ENCODE measurements at places on chromosomes 2 and 18. TPM values are rescaled to one million over a fixed set of nuclear protein-coding genes. Genes with fewer than 3 reads are reported as not detected.

GRCh38 chr18:25145731-25146511, 206.0 kb downstream of the ZNF521 start:
- H3K27ac ChIP-seq, result no peak overlapping the region
- no peak for DNase-seq
- 0 out of 2 replicates have a peak, but pooled peaks cover under 1% of the 10 kb centered on the region for H3K36me3 ChIP-seq
- H3K4me3 ChIP-seq, result no peak overlapping the region
- H3K27me3 ChIP-seq, result no peaks in the 10 kb centered on the region
- H3K4me1 ChIP-seq, result peaks cover 5% of the 10 kb centered on the region

DNA sequence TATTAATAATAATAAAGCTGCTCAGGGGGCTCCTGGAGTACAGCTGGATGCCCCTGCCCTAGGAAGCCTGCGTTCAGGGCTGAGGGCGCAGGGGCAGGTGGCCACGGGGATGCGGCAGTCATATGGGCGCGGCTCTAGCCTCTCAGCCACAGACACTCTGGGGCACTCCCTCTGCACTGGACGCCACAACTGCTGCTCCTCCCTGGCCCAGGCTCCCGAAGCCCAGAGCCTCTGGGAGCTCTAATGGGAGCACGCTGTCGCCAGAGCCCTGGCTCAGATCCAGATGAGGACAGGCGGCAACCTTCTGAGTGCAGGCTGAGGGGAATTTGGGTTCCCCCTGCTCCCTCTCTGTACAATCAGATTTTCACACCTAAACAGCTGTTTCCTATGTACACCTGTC, 93.6 kb downstream of the MTCL1 start:
- H3K4me1 ChIP-seq, result peaks cover 79% of the 10 kb centered on the region
- H3K4me3 ChIP-seq, result no peak overlapping the region
- no peaks in the 10 kb centered on the region for H3K27me3 ChIP-seq

The TACR1 gene
- 0.23 TPM for total RNA-seq

The GRB14 gene
- 14.9 TPM for total RNA-seq

GRCh38 chr18:39660141-39660540, 2094.5 kb upstream of the CELF4 start:
- no peak overlapping the region for H3K27ac ChIP-seq
- no peaks in the 10 kb centered on the region for H3K36me3 ChIP-seq
- H3K4me1 ChIP-seq, result peaks cover 29% of the 10 kb centered on the region
- DNase-seq, result no peak

GRCh38 chr2:200021449-200022114, 66.2 kb downstream of the MAIP1 start:
- DNase-seq, result no peak
- peaks cover 22% of the 10 kb centered on the region for H3K36me3 ChIP-seq
- peaks cover 19% of the 10 kb centered on the region for H3K4me1 ChIP-seq
- no peak overlapping the region for H3K4me3 ChIP-seq
- H3K27me3 ChIP-seq, result peaks cover 5% of the 10 kb centered on the region

The GLB1L gene
- total RNA-seq, result 5.2 TPM

The C2orf78 gene
- total RNA-seq, result 0.37 TPM

The MROH2A gene
- total RNA-seq, result 0.16 TPM

GRCh38 chr2:215764441-215765048, 248.8 kb downstream of the MREG start:
- peaks cover 4% of the 10 kb centered on the region for H3K4me1 ChIP-seq
- no peak overlapping the region for H3K27ac ChIP-seq
- no peaks in the 10 kb centered on the region for H3K27me3 ChIP-seq
- H3K36me3 ChIP-seq, result peaks cover 9% of the 10 kb centered on the region
- H3K4me3 ChIP-seq, result no peak overlapping the region
- no peak for DNase-seq

The UGT1A3 gene
- not detected for total RNA-seq

The RPS27A gene
- 1,430 TPM for total RNA-seq

DNA sequence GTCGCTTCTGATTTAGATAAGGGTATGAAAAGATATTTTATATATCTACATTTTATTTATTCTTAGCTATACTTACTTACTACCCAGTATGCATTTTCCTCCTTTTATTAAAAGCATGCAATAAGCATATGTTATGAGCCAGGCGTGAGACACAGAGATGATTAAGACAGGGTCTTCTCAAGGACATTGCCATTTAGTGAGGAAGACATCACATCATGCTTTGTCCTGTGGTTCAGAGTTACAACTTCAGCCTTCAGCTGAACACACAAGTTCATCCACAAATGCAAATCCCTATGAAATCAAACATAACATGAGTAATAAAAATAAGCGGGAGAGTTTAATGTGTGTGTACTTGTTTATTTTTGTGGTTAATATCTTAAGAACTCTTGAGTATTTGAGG, 30.2 kb downstream of the GRHL1 start:
- H3K27me3 ChIP-seq, result no peaks in the 10 kb centered on the region
- no peaks in the 10 kb centered on the region for H3K36me3 ChIP-seq
- H3K27ac ChIP-seq, result no peak overlapping the region
- DNase-seq, result no peak
- no peaks in the 10 kb centered on the region for H3K4me1 ChIP-seq
- no peak overlapping the region for H3K4me3 ChIP-seq

The ERBB4 gene
- 1.8 TPM for total RNA-seq

- peak; percentile 73 for DNase-seq
- peaks cover 13% of the 10 kb centered on the region for H3K4me1 ChIP-seq
- no peak overlapping the region for H3K4me3 ChIP-seq
Measured at GRCh38 chr2:26922405-26923188, 47.8 kb upstream of the MAPRE3 start.

DNA sequence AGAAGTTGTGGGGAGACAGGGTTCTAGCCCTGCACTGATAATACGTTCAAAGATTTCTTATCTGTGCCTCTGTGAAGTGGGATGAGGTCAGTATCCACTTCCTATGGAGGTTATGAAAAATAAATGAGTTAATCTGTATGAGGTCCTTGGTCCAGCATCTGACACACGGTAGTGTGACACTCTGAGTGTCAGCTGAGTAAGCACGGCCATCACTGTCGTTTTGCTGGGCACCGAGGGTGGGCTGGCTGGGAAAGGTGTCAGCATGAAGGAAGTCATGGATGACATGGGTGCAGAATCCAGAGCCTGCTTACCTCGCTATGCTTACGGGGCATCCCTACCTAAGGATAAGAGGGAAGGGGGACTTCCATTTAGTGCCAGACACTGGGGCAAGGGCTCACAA, 150.3 kb downstream of the INHBB start:
- no peak overlapping the region for H3K4me3 ChIP-seq
- no peak overlapping the region for H3K27ac ChIP-seq
- no peaks in the 10 kb centered on the region for H3K4me1 ChIP-seq
- H3K27me3 ChIP-seq, result peaks cover 39% of the 10 kb centered on the region

GRCh38 chr2:71646028-71646427, 192.7 kb downstream of the DYSF start:
- no peak for DNase-seq
- no peaks in the 10 kb centered on the region for H3K36me3 ChIP-seq
- no peak overlapping the region for H3K27ac ChIP-seq
- H3K4me1 ChIP-seq, result peaks cover 15% of the 10 kb centered on the region
- no peak overlapping the region for H3K4me3 ChIP-seq

The NDUFS1 gene
- total RNA-seq, result 98.9 TPM

GRCh38 chr2:182937870-182938269, 71.4 kb upstream of the FRZB start:
- no peaks in the 10 kb centered on the region for H3K4me1 ChIP-seq
- H3K27ac ChIP-seq, result no peak overlapping the region

GRCh38 chr2:239687441-239687840, 286.6 kb upstream of the HDAC4 start:
- H3K4me1 ChIP-seq, result peaks cover 18% of the 10 kb centered on the region
- no peak overlapping the region for H3K4me3 ChIP-seq
- H3K27me3 ChIP-seq, result peaks cover 6% of the 10 kb centered on the region
- H3K27ac ChIP-seq, result no peak overlapping the region
- no peak for DNase-seq

The FTCDNL1 gene
- total RNA-seq, result 1.8 TPM

The ERLEC1 gene
- total RNA-seq, result 25.9 TPM

The BOK gene
- 37.4 TPM for total RNA-seq

The SPP2 gene
- not detected for total RNA-seq

The ZC3H8 gene
- 7.0 TPM for total RNA-seq

The RIT2 gene
- 1.4 TPM for total RNA-seq

The DTNA gene
- total RNA-seq, result 16.9 TPM

DNA sequence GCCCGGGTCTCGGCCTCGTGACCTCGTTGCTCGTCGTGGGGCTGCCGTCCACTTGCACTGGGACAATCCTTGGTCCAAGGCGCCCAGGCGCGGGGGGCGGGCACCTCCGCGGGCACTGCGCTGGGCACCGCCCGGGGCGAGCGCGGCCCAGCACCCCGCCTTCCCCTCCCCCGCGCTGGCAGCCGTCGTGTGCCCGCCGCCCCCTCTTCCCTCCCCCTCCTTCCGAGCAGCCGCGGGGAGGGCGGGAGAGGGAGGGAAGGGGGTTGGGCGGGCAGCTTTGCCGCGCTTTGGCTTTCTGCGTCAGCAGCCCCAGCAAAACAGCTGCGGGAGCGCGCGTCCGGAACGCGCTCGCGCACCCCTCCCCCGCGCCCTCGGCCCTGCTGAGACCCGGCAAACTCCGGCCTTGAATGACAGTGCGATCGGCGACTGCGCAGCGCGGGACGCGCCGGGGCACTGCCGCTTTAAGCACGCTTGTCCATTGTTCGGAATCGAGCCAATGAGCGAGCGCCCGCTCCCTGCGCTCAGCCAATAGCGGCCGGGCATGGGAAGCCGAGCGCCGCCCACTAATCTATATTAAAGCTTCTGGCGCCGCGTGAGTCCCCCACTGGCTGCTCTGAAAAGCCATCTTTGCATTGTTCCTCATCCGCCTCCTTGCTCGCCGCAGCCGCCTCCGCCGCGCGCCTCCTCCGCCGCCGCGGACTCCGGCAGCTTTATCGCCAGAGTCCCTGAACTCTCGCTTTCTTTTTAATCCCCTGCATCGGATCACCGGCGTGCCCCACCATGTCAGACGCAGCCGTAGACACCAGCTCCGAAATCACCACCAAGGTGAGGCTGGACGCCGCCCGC, at the start of gene PTMA:
PTMA (plus strand) TSS at position 599 of the 846 bp plus-strand sequence; CDS start at position 781, 182 bp downstream.
- H3K27ac ChIP-seq, result peak within 1 kb of the TSS; percentile 100
- H3K36me3 ChIP-seq, result peaks cover 35% of the 10 kb centered on the region
- H3K27me3 ChIP-seq, result peaks cover 5% of the 10 kb centered on the region
- H3K4me3 ChIP-seq, result peak within 1 kb of the TSS; percentile 96
- H3K4me1 ChIP-seq, result peaks cover 27% of the 10 kb centered on the region

GRCh38 chr2:138712212-138712979, 67.8 kb downstream of the NXPH2 start:
- no peak overlapping the region for H3K27ac ChIP-seq
- peaks cover 1% of the 10 kb centered on the region for H3K4me1 ChIP-seq
- H3K36me3 ChIP-seq, result no peaks in the 10 kb centered on the region
- H3K27me3 ChIP-seq, result no peaks in the 10 kb centered on the region

The CAPG gene
- 139 TPM for total RNA-seq

The NYAP2 gene
- total RNA-seq, result not detected

The DPP4 gene
- total RNA-seq, result 3.6 TPM

The SIX3 gene
- total RNA-seq, result 6.6 TPM

The RSAD2 gene
- total RNA-seq, result not detected

- H3K27me3 ChIP-seq, result peaks cover 65% of the 10 kb centered on the region
- H3K4me1 ChIP-seq, result peaks cover 19% of the 10 kb centered on the region
- no peak overlapping the region for H3K27ac ChIP-seq
- H3K36me3 ChIP-seq, result no peaks in the 10 kb centered on the region
- no peak overlapping the region for H3K4me3 ChIP-seq
Measured at GRCh38 chr2:149451417-149452165, 121.2 kb downstream of the LYPD6 start.

DNA sequence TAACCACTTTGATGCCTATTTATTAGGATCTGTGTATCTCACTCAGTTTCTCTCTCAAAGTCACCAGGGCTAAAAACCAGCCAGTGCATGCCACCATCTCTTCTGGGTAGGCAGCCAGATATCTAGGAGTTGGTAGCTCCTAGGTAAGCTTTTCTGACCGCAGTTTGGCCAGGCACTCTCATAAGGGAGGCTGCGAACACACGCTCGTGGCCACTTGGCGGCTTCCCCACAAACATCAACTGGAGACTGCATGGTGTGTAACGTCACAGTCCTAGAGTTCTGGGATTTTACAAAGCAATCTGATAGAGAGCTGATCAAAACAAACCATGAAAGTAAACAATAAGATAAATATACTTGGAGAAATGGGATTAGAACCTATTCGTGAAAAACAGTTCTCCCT, 424.3 kb upstream of the ACVR2A start:
- H3K27ac ChIP-seq, result 0 out of 2 replicates have a peak overlapping the region, but pooled peaks have one; percentile 30
- H3K27me3 ChIP-seq, result no peaks in the 10 kb centered on the region
